Left renal pelvis (tissue), 4 donors: ENCODE measurements at places on chromosomes 4 and X. TPM values are rescaled to one million over a fixed set of nuclear protein-coding genes. Genes with fewer than 3 reads are reported as not detected.

The MFAP3L gene
- 22.3 TPM for polyA plus RNA-seq

The GAGE1 gene
- not detected for polyA plus RNA-seq

The NOA1 gene
- 21.4 TPM for polyA plus RNA-seq

The MAGEC1 gene
- polyA plus RNA-seq: not detected

The TMEM150C gene
- 23.3 TPM for polyA plus RNA-seq

The MAML3 gene
- 17.9 TPM for polyA plus RNA-seq

The IGSF1 gene
- polyA plus RNA-seq: 11.7 TPM

The NUP54 gene
- polyA plus RNA-seq: 82.7 TPM

The HGFAC gene
- 1.2 TPM for polyA plus RNA-seq

The RHOXF2B gene
- polyA plus RNA-seq: not detected

The ELF4 gene
- 12.6 TPM for polyA plus RNA-seq

The RAB40AL gene
- not detected for polyA plus RNA-seq

The CYLC1 gene
- polyA plus RNA-seq: not detected

The JCHAIN gene
- polyA plus RNA-seq: 1.5 TPM

The AREG gene
- 0.23 TPM for polyA plus RNA-seq

The SNCA gene
- polyA plus RNA-seq: 55.7 TPM

The SUPT20HL2 gene
- not detected for polyA plus RNA-seq

The TNMD gene
- polyA plus RNA-seq: 6.6 TPM

The CPZ gene
- polyA plus RNA-seq: 26.8 TPM

The ZNF732 gene
- polyA plus RNA-seq: 2.7 TPM
